Erythroblast (primary cell): ENCODE measurements at places on chromosomes 16 and 17.

DNA sequence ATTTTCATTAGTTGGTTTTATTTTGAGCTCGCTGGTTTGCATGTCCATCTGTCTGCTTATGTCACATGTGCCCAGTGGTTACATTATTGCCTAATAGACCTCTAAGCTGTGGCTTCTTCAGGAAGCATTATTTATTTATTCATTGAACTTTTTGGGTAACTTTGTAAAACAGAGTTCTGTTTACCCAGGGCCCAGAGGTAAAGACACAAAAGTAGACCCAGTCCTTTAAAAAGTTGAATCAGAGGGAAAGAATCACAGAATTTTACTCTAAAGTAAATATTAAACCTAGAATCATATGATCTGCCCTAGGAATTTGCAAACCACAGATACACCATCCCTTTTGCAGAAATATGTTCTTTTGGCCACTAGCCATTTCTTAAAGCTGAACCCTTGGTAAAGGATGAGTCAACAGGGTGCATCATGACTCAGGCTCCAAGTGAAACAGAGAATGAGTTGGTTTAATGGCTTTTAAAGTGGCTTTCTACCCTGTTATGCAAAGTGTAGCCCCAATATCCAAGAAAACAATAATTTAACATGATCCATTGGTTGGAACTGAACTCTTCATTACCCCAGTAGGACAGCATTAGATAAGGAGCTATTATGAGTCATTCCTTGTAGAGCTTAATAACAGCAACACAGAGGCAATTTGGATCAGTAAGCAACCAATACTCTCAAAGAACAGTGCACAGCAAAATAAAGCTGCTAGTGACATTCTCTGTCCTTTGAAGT lies 236.3 kb downstream of the KCNJ2 start:
- DNase-seq: no peak

GRCh38 chr16:11073407-11073999 lies 129.1 kb downstream of the CLEC16A start:
- DNase-seq: no peak

GRCh38 chr16:75798714-75799113 lies 72.4 kb upstream of the CPHXL start:
- no peak for DNase-seq

DNA sequence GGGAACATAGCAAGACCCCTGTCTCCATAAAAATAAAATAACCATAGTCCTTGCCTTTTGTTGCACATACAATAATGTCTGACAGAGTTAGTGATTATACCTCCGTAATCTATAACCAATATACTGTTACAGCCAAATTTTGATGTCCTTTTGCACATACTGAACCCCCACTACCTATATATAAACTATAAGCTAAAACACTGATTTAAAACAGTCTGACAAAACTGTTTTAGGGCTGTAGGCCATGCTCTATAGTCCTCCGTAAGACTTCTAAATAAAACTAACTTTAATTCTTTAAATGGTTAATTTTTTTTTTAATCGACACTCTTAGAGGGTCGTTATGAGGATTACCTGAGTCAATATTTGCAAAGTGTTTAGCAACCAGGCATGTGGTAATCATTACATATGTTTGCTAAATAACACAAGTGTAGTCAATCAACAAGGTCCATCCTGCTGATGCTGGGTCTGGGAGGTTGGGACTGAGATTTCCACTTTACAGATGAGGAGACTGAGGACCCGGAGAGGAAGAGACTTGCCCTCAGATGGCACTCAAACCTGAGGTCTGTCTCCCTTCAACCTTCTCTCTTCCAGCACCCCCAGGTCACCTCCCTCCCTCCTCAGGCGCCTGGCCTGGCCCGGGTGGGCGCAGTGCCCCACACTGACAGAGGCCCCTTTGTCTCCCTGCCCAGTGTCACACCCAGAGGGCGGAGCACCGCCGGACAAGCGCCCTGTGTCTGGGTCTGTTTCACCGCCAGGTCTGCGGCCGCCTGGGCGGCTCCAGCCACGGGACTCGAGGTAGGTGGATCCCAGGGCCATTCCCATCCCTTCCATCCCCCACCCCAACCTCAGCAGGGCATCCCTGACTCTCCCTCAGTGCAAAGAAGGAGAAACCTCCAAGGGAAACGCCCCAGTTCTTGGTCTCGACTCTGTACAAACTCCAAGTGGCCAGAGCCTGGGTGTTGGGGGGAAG lies 10.3 kb downstream of the ZNF385C start:
- DNase-seq: no peak

DNA sequence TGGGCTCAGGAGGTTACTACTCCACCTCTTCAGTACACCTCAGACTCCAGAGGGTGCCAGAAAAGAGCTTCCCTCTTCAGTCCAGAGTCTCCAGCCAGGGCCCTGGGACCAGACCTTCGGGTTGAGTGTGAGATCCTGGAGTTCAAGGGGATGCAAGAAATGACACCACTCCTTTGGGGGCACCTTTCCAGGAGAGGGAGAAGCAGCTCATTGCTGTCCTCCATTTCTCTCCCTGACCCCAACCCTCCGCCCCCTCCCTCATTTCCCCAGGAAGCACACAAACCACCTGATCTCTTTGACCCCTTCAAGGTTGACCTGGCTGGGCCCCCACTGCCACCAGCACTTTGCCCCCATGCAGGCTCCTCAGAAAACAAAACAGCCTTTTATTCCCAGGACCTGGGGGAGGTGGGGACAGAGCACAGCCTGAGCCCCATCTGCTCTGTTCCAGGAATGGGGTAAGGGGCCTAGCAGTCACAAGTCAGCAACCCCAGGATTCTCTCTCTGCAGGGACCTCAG lies 21.4 kb downstream of the CDH5 start:
- no peak for DNase-seq

GRCh38 chr17:47304186-47304585 lies 19.6 kb upstream of the EFCAB13 start:
- DNase-seq: no peak

- DNase-seq: no peak
Observed at GRCh38 chr16:24753437-24753836, 24.0 kb downstream of the TNRC6A start.
